Immature natural killer cell (primary cell): ENCODE measurements at places on chromosomes 5 and 9. TPM values are rescaled to one million over a fixed set of nuclear protein-coding genes. Genes with fewer than 3 reads are reported as not detected.

DNA sequence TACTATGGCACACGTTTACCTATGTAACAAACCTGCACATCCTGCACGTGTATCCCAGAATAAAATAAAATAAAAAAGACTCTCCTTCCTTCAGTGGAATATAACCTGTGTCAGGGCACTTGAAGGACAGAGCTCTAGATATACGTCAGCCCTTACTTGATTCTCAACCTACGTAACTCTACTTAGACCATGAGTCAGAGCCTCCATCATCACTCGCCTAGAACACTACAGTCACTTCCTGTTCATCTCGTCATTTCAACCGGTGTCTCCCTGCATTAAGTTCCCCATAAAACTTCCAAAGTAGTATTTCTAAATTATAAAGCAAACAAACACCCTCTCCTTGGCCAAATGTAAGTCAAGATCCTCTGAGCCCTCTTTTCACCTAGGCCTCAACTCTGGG lies 243.5 kb upstream of the CCNG1 start:
- DNase-seq = no peak

GRCh38 chr5:136145030-136145429 lies 12.4 kb downstream of the SMAD5 start:
- no peak for DNase-seq

GRCh38 chr5:15558681-15559080 lies 58.7 kb downstream of the FBXL7 start:
- DNase-seq = no peak

DNA sequence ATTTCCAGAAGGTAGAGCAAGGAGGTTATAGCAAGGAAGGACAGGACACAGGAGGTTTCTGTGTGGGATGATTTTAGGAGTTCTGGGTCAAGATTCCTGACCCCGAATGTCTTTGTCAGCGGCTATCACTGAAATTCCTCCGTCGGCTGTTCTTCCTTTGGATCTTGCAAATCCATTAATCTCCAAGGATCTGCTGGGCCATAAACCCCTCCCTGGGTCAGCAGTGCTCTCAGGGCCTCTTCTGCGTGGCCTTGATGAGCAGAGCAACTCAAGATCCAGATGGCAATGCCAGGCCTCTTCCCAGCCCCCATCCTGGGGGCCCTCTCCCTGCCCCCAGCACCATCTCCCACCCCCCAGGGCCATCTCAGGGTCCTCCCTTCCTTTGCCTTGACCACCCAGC lies 16.3 kb upstream of the COL27A1 start:
- no peak for DNase-seq

GRCh38 chr9:93297659-93298497 lies 113.9 kb downstream of the WNK2 start:
- DNase-seq = no peak

- DNase-seq = no peak
Measured at GRCh38 chr5:111439473-111440075, 72.8 kb downstream of the STARD4 start.

DNA sequence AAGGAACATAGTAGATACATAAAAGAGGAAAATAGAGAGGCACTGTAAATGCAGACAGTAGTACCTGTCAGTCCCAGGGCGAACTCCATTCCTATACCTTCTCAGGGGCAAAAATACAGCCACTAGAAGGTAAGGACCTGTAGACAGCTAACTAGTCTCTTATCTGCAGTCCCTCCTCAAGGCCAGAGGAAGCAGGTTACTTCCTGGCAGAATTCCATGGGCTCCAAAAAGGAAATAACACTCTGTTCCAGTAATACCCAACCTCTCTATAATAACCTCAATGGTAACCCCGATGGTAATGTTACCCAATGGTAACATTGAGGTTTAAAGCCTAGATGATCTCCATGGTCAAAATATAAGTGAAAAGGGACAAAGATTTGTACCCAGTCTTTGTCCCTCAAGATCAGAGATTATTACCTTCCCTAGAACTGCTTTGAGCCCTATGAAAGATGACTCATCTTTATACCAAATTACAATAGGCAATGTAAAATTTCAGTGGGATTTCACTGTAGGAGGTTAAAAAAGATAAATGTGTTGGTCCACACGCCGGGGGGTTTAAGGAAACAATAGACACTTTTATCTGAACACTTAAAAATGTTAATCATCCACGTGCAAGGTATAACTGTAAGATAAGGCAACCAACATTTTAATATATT lies 113.0 kb downstream of the DENND1A start:
- no peak for DNase-seq

GRCh38 chr9:34131571-34131970 lies 5.1 kb upstream of the DCAF12 start:
- no peak for DNase-seq

DNA sequence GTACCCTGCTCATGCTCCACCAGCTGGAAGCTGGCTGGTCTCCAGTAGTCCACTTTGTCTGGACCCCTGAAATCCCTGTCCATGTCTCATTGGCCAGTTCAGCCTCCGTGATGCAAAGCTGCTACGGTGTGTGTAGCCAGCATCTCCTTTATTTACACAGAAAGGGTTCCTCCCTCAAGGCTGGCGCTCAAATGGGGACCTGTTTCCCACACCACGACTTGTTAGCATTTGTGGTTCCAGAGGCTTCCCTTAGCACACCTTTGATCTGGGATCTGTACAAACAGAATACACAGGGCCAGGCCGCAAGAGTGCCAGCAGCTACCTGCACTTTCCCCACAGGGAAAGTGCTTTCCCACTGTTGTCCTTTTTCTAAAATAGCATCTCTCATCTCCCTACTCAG lies 5.7 kb upstream of the SMU1 start:
- DNase-seq = no peak

DNA sequence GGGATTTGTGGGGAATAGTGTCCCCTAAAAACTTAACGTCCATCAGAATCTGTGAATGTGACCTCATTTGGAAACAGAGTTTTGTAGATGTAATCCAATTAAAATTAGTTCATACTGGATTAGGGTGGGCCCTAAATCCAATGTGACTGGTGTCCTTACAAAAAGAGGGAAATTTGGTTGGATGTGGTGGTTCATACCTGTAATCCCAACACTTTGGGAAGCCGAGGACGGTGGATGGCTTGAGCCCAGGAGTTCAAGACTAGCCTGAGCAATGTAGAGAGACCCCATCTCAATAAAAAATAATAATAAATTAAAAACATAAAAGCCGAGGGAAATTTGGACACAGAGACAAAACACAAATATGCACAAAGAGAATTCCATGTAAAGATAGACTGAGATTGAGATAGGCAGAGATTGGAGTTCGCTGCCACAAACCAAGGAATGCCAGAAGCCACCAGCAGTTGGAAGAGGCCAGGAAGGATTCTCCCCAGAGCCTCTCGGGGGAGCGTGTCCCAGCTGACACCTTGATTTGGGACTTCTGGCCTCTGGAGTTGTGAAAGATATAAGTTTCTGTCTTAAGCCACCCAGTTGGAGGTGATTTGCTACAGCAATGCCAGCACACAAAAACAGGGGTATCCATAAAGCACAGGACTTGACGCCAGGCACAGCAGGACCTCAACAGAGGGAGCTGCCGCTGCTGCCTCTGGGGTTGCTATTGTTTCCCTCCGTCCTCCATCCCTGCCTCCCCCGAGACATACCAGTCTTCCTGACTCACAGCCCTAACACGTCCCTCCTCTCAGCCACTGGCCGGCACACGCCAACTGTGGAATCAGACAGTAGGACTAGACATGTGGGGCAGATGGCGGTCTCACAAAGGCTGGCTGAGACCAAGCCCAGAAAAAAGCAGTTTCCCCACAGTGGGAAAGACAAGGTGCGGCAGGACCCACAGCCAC lies 73.8 kb upstream of the IL17B start:
- DNase-seq = no peak

DNA sequence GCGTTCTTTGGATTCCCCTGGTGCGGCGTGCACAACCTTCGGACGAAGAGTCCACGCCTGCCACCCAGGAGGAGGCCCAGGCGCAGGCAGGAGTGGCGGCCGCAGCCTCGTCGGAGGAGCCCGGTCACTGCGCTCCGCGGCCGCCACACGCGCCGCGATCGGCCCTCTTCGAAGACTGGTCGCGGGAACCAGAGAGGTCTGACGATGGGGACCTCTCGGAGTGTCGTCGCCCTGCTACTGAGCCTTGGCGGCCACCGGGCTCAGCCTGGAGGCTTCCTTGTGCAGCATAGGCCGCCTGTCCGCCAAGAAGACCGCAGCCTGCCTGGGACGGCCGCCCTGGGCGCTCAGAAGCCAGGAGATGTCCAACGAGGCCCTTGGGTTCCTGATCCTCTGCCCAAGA lies 112.5 kb upstream of the SELENOP start:
- DNase-seq = no peak

- no peak for DNase-seq
Measured at GRCh38 chr9:83469722-83470121, 68.5 kb downstream of the FRMD3 start.

- no peak for DNase-seq
Measured at GRCh38 chr5:68970617-68971016, 123.2 kb upstream of the SLC30A5 start.

GRCh38 chr9:32589083-32589723 lies 16.2 kb upstream of the NDUFB6 start:
- DNase-seq = no peak

GRCh38 chr5:72018143-72018803 lies 89.0 kb upstream of the MAP1B start:
- peak; percentile 41 for DNase-seq

DNA sequence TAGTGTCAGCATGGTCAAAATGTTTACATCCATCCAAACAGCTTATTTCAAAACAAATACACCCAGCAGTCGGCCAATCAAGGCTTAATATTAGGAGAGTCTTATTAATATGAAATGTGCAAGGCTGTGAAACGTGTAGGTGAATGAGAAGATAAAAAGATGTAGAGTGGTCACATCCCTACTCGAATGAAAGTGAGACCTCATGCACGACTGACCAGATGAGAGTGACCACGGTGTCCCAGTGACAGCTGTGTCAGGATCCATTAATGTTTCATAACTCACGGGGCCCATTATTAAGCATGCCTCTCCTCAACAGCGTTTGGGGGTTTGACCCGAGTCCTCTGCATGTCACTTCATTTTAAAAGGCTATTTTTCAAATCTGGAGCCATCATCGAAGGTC lies 39.4 kb upstream of the SSBP2 start:
- no peak for DNase-seq

- DNase-seq = no peak
Measured at GRCh38 chr5:151595411-151595826, 4.3 kb upstream of the FAT2 start.

DNA sequence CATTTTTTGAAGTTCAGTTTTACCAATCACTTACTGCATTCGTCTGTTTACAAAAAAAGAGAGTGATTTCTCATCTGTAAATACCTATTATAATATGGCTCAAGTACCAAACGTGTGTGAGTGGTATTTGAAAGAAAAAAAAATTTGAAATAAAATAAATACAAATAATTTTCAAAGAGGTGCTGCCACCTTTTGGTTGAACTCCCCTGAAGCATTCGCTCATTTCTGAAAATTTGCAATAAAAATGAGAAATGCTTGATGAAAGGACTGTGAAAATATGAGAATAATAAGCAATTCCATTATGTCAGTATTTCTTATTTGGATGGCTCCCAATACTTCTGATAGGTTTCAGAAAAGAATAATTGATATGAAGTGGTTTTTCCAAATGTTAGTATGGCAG lies 409.9 kb downstream of the CTNND2 start:
- no peak for DNase-seq

DNA sequence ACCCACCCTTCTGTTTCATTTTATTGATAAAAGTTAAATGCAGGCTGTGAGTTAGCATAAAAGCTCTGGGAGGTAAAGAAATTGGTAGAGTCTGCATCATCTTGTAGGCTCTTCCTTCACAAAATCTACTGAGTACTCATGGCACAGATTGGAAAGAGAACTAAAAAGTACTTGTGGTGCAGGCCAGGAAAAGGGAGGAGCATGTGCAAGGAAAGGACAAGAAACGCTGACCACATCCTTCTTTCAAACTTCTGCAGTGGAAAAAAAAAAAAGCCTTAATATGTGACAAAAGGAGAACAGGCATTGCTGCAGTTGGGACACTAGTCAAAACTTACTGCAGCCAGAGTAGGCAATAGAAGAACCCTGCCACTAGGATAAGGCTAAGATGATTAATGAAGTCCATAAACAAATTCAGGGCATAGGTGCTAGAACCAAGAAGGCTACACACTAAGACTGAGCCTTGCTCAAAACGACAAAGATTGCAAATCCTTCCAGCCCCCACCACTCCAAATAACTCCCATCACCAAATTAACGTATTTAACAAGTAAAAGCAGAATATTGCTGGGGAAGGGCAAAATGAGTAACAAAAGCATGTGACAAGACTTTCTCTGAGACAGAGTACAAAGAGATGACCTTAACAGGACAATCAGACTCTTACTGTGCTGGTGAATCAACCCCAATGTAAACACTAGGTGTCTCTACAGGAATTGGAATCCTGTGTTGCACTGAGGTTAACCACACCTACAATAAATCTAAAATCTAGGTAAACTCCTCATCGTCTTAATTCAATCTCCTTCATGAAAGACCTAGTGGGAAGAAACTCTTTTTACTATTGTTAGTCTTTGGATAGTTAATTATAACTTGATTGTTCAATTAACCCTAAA lies 1024.8 kb downstream of the TLE1 start:
- no peak for DNase-seq

DNA sequence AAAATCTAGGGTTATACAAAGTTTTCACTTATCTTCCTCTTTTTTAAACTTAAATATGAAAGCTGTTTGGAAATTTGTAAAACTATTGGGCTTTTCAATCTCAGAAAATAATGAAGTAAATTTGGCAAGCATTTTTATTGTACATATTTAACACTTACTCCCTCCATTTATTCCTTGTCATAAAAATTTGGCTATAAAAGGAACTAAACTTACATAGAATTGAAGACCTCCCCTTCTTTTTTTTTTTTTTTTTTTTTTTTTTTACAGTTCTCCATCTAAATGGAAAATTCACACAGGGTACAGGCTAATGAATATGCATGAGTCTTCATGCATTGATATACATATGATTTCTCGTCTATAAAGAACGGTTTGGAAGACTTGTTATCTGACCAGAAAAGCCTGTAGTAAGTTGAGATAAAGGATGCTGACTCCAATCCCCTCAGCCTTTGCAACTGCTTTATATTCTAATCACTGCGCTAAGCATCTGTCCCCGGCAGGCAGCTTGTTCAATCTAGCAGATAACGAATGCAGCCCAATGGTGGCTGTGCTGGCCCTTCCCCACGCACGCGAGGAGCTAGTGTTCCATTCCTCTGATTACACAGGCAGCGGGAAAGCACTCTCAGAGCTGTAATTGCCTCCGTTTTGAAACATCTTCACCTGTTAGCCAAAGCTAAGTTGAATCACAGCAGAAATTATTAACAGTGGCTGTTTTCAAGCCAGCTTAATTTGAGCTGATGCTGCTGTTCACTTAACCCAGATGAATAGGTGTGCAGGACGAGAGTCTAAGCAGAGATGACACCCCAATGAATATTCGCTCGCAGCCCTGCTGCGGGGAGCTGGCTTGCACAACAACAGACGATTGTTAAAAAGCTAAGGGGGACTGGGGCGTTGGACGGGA lies 453.8 kb upstream of the ZNF608 start:
- DNase-seq = peak; percentile 15

The LCN6 gene
- polyA plus RNA-seq = not detected

The CAMK4 gene
- 0.86 TPM for polyA plus RNA-seq

The ANKRD33B gene
- polyA plus RNA-seq = 0.13 TPM

The CAMK2A gene
- polyA plus RNA-seq = not detected

The IL31RA gene
- polyA plus RNA-seq = not detected

The OMD gene
- 0.09 TPM for polyA plus RNA-seq

The PCDHB10 gene
- polyA plus RNA-seq = not detected
